Testis (tissue), 5 donors: ENCODE measurements at places on chromosomes 12 and 14. TPM values are rescaled to one million over a fixed set of nuclear protein-coding genes. Genes with fewer than 3 reads are reported as not detected.

- no peak for DNase-seq
Measured at GRCh38 chr12:24285448-24285847, 336.0 kb upstream of the SOX5 start.

GRCh38 chr12:114955414-114956014, 271.5 kb upstream of the TBX3 start:
- no peak for DNase-seq

DNA sequence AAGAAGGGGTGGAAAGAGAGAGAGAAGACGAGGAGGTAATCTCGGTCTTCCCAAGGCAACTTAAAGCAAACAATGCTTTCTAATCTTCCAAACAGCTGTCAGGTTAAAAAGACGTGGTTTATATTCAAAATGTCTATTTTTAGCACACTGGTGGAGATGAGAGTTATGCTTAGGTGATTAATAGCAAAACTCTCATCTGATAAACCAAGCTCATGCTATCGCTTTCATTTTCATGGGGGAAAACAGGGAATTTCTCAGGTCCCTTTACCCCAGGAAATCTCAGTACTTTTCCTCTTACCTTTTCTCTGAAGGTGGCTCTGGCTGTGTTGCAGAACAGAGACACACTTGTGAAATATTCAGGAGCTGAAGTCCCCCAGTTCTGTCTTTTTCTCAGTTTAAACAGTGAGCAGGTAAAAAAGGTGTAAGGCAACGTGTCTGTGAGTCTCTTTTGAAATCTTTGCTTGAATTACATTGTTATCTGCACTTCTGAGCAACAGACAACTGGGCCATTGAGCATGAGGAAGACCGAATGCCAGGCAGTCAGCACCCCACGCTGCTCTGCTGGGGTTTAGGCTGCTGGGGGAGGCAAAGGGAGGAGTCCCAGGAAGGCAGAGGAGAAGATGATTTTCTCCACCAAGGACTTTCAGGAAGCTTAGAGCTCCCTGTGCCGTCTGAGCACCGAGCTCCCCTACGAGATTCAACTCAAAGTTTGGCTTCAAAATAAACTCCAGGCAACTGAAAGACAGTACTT, 759.3 kb downstream of the BCL11B start:
- peak; percentile 15 for DNase-seq

DNA sequence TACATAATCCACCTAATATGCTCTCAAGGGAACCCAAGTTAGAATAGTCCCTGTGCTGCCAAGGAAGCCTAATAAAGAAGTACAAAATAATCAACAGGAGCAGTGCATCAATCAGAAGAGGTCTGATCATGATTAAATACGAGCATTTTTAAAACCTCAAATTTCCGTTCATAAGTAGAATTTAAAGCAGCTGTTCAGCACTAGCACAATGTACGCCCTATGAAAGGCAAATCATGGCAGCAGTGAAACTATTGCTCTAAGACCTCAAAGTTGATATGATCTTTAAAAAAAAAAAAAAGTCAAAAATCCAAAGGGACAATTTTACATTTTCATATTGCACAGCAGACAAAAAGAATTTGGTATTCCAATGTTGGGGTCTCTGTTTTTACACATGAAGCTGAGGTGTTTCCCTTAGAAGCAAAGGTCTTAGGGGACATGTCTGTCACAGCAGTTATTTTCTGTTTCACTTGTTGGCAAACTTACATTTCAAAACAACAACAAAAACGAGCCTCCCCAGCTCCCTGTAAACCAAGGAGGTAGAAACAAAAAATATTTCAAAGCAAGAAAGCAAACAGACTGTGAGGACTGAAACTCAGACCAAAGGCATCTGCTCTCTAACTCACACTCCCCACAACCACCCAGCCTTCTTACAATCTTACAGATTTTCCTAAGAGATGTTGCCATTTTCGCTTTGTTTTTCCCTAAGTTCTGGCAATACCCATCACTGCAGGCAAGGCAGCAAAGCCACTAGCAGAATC, 28.2 kb downstream of the SOX5 start:
- no peak for DNase-seq

DNA sequence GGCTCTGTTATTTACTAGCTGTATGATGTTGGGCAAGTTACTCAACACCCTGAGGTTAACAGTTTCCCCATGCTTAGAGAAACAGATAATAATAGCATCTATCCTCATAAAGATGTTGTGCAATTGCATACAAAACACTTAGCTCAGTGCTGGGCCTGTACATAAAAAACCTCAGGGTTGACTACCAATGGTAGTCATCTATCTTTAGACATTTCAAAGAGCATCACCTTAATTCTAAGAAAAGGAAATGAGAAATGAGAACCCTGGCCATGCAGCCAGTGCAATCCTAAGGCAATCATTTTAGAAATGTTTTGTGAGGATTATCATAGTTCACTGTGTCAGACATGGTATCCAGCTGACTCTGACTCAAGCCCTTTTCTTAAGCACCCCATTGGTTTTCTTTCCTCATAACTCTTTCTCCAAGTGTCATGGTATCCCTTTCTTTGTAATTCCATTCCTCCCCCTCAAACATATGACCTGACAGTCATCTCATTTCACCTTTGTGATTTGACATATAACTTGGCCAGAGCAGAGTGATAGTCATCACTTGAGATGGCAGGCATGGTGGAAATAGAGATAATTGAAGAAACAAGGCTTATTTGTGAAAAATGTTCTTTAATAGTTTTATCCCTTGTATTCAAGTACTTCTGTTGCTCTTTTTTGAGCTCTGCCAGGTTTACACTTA, 29.5 kb upstream of the OSBPL8 start:
- DNase-seq, result no peak

DNA sequence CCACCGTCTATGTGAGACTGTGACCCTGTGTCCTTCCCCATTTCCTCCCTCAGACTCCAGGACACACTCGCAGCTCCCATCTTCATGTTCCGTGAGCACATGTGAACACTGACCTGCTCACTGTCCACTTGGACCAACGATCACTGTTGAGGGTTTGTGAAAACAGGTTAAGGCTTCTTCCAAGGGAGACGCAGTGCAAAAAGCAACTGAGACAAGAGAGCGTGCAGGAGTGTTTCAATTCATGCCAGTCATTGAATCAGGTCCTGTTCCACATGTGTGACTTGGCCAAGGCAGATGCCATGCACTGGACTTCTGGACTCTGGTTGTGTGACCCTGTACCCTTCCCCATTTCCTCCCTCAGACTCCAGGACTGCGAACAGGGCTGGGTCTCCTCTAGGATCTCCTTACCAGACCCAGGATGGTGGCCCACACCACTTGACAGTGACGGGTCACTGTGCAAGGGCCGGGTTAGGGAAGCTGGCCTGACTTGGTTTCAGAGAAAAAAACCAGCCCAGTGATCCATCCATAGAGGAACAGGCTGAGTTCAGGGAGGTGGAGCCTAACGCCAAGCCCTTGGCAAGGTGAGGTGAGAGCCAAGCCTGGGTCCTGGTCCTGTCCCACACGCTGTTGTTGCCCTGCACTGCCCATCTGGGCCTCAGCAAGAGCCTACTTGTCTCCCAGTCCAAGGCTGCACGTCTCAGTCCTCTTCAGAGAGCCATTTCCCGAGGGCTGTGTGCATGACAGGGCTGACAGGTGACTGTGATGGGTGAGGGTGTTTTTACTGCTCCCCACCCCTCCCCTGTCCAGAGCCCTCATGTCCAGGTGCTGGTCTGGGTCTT, 5.7 kb upstream of the KRT5 start:
- no peak for DNase-seq

GRCh38 chr12:14960548-14961465, 594 bp downstream of the ARHGDIB start:
- DNase-seq, result no peak

DNA sequence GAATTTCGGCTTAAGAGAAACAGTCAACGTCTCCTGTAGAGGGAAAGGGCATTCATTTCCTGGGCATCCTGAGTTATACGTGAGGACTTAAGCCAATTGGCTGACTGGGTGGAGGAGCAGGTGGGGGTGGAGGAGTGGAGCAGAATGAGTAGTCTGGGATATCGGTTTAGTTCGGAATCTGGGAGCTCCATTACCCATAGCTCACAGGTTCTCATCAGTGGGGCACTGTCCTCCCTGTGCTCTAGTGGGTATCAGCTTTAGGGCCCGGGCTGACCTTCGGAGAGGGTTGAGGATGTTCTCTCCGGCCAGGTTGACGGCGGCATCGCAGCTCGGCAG, 704 bp downstream of the SDR39U1 start:
- DNase-seq, result no peak

GRCh38 chr14:62889364-62889763, 155.9 kb downstream of the KCNH5 start:
- no peak for DNase-seq

- no peak for DNase-seq
Measured at GRCh38 chr12:114995891-114996290, 311.9 kb upstream of the TBX3 start.

- DNase-seq, result no peak
Measured at GRCh38 chr12:93865751-93866150, 188.6 kb downstream of the CRADD start.

DNA sequence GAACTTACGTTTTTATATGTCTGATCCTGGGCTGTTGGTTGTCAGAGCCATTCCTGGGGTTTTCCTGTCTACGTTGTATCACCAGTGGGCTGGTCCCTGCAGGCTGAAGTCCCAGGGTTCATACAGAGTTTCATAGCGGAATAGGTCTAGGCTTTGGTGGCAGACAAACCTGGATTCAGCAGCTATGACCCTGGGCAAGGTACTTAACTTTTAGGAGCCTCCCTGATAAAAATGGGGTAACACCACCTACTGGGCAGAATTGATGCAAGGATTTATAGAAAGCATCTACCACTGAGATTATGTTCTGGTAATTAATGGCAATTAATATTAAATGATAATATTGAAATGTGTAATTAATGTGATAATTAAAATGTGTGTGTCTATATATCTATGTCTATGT, 141.2 kb downstream of the SYNE2 start:
- DNase-seq, result no peak

DNA sequence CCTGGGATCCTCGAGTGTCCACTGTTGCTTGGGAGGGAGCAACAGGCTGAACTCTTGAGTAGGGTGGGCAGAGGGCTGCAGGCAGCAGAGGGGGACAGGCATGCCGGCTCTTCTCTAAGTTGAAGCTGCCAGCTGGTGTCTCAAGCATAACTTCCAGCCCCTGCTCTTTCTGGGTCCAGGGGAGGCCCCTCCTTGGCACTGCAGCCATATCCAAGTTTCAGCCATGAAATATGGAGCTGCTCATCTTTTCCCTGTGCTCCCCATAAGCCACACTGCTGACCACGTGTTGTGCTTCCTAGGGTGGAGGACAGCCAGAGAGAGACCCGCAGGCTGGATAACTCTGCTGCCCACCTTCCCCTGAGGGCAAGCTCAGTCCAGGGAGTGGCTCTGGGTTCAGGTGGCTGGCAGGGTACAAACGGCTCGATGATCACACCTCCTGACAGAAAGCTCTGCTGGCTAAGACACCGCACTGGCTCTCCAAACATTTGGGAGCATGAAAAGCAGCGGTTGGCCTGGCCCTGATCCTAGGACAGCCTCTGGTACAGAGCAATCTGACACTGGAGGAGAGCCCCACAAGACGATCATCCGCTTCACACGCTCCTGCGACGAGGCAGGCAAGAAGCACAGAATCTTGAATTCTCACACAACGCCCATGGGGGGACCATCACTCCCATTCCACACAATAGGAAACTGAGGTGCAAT, 79.6 kb downstream of the PITPNM2 start:
- DNase-seq, result peak; percentile 85

DNA sequence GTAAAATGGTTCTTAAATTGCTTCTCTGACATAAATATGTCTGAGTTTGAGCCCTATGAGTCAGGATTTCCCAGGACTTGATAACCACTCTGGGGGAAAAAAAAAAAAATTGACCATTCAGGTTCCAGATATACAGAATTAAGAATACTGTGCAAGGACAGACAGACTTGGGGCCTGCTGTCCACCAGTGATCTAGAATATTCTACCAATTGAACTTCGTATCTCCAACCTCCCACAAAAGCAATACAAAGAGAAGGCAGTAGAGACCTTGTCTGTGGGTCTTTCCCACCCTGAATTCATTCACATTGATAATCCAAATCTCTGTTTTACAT, 4.1 kb downstream of the SINHCAF start:
- DNase-seq, result no peak

GRCh38 chr12:107057071-107057834, 36.1 kb downstream of the CRY1 start:
- DNase-seq, result no peak

GRCh38 chr14:21428930-21429329, 27.0 kb downstream of the CHD8 start:
- DNase-seq, result peak; percentile 58

- peak; percentile 66 for DNase-seq
Measured at GRCh38 chr12:50088577-50089335, 3.6 kb downstream of the SMARCD1 start.

DNA sequence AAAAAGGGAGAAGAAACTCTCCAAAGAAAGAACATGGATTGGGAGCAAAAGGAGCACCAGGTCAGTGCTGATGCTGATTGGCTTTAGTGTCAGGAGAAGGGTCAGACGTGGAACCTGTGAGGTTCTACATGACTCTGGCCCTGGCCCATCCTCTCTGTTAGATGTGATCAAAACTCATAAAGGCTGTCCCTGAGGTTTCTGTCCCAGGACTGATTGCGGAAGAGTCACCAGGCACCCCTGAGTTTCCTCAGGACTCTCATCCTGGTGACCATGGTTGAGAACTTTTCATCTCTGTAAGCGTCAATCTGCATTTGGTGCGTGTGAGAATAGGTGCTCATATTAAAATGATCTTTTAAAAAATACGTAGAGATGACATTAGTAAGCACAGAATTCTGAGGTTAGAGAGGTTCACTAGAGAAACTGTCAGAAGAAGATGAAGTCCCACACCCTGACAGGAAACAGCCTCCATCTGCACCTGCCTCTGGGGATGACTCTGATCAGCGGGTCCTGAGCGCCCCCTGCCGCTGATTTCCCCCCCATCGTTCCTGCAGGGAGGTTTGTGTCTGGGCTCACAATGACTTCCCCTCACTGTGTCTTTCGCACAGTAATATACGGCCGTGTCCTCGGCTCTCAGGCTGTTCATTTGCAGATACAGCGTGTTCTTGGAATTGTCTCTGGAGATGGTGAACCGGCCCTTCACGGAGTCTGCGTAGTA, 741.8 kb downstream of the TMEM121 start:
- no peak for DNase-seq

Gene LIN7A
- polyA plus RNA-seq, result 48.6 TPM

Gene BCAT1
- polyA plus RNA-seq, result 30.8 TPM

Gene KCNC2
- polyA plus RNA-seq, result not detected

Gene NAA25
- 15.2 TPM for polyA plus RNA-seq

Gene OR6C6
- not detected for polyA plus RNA-seq

Gene KRT81
- not detected for polyA plus RNA-seq

Gene VDR
- 3.7 TPM for polyA plus RNA-seq

Gene DNM1L
- polyA plus RNA-seq, result 75.5 TPM
